GM12892 (cell line): ENCODE measurements at places on chromosomes 12 and 14.
A peak's percentile ranks its signal among the peaks of the same experiment; 100 is the strongest.

- no peak for DNase-seq
These were observed 58.8 kb downstream of the GPR68 start for GRCh38 chr14:91185721-91186120.

DNA sequence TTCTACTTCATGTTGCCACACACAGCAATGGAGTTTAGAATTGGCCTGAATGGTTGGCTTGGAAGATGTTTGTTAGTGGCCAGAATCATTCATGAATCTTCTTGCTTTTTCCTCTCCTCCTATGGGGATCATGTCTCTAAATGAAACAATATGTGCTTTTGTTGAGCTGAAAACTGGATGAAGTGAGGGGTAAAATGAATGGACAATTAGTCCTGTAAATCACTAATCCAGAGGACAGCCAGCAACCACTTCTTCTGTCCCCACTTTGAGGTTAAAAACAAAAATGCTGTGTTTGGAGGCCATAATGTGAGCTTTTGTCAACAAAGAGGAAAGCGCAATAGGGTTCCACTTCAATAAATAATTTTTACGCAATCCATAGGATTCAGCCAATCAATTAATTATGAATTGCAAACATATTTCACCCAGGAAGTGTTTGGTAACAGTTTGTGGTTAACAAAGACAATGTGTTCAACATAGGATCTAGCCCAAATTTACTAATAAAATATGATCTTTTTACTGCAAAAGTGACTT lies 30.3 kb upstream of the AMIGO2 start:
- no peak for DNase-seq

DNA sequence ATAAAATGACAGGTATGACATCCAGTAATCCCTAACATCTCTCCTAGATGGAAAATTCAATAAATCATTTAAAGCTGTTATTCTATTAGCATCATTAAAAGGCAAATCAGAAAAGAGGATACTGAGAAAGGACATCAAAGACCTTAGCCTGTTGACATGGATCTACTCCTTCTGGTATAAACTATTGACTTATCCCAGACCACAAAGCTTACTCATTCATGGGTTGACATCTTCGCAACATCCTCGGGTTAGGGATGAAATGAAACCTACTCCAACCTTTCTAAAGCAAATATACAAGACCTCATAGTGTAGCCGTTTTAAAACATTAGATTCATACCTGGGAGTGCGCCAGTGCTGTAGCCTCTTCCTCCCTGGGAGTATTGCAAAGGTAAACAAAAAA lies 191.5 kb upstream of the BTG1 start:
- DNase-seq, result no peak

DNA sequence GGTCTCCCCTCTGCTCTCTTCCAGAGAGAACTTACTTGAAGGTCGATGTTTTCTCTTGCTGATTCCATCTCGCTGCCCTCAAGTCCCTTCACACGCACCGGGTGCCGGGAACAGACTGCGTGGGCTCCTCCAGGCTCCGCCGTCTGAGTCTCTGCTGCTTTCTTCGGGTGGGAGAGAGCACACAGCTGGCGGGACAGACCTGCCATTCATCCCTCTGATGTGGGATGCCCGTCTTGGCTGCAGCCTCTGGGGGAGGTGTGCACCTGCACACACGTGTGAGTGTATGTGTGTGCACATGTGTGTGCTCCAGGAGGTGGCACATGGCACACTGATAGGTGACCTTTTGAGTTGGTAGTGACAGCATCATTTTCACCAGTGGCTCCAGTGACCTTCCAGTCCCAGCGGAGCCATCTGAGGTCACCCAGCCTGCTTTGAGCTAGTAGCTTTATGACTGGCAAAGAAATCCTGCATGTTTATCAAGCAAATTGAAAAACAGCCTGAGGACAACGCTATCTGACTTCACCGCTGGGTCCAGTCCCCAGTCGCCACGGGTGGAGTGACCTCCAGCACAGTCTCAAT lies at the start of gene NINJ2:
TSS of gene NINJ2 (minus strand) at position 153 of the 579 bp plus-strand sequence. CDS start at position 68, 85 bp downstream.
- no peak for DNase-seq

GRCh38 chr12:43914923-43915468 lies 79.1 kb downstream of the TMEM117 start:
- DNase-seq, result no peak

DNA sequence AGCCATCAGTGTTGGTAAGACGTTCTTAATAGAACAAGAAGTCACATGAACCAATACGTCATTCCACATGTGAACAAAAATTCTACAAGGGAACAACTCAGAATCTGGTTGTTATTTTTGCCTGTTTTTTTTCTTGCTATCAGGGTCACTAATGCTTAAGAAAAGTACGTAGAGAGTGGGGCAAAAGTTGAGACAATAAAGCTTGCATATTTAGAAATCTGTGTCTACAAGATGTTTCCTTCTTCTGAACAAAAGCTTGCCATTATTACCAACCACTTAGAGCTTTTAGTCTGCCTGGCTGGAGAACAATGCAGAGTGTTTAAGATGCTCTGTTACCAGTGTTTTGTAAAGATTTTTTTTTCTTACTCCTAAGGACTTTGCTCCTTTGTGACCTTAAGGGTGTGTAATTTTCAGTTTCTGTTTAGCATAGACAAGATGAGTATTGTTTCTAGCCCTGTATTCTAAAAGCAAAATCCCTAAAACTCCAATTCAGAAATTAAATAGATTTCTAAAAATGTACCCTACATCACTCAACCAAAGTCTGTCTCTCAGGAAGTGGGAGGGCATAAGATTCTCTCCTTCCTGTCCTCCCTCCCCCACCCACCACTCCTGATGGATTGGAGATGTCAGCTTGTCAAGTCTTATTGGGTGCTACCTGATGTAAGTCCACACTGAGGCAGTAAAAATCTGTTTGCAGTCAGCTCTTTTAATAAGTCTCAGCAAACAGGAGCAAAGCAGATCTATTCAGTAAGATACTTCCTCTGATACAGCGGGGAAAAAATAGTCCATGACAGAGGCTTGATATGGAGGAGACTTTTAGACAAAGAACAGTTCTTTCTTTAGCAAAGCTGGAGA lies 267.6 kb downstream of the GRIN2B start:
- DNase-seq, result no peak

- DNase-seq, result no peak
These were observed 239.1 kb upstream of the ARID2 start for GRCh38 chr12:45490232-45490881.

GRCh38 chr14:37598747-37599506 lies 3.5 kb downstream of the TTC6 start:
- DNase-seq, result no peak

- no peak for DNase-seq
These were observed 5.6 kb downstream of the DAZAP2 start for GRCh38 chr12:51244269-51244668.

- DNase-seq, result peak; percentile 19
These were observed 28.6 kb downstream of the TMEM30B start for GRCh38 chr14:61252369-61253063.

- DNase-seq, result no peak
These were observed 76.0 kb upstream of the CAPRIN2 start for GRCh38 chr12:30830751-30831150.

DNA sequence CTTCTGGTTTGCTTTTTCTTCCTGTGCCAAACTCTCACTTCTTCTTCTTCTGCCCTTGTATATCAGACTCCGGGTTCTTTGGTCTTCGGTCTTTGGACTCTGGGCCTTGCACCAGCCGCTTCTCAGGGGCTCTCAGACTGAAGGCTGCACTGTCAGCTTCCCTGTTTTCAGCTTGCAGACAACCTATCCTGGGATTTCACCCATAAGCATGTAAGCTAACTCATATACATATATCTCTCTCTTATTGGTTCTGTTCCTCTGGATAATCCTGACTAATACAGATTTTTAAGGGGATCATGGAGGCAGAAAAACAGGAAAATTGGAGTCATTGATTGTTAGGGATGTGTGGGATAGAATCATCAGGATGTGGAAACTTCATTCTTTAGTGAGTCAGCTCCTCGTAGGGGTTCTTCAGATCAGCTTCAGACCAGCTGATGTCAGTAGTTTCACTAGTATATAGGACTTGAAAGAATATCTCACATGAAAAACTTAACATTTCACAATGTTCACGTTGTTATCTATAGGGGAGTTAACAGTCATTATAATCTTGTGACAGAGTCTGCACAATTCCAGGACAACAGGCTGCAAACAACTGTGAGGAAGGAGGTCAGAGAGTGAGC lies 102.9 kb downstream of the RASSF9 start:
- DNase-seq, result no peak

GRCh38 chr12:28550757-28551704 lies 360.8 kb downstream of the CCDC91 start:
- no peak for DNase-seq

GRCh38 chr12:64124511-64125197 lies 97.4 kb downstream of the KICS2 start:
- DNase-seq, result no peak

GRCh38 chr14:100737526-100737925 lies 10.8 kb downstream of the DLK1 start:
- peak; percentile 7 for DNase-seq

- no peak for DNase-seq
These were observed 194.5 kb downstream of the DPF3 start for GRCh38 chr14:72699443-72699842.

- no peak for DNase-seq
These were observed 30.1 kb downstream of the DACT1 start for GRCh38 chr14:58667900-58668299.

- DNase-seq, result no peak
These were observed 67.3 kb upstream of the HOXC13 start for GRCh38 chr12:53871367-53871766.

- no peak for DNase-seq
These were observed 163.6 kb upstream of the NAV3 start for GRCh38 chr12:77667101-77667500.

DNA sequence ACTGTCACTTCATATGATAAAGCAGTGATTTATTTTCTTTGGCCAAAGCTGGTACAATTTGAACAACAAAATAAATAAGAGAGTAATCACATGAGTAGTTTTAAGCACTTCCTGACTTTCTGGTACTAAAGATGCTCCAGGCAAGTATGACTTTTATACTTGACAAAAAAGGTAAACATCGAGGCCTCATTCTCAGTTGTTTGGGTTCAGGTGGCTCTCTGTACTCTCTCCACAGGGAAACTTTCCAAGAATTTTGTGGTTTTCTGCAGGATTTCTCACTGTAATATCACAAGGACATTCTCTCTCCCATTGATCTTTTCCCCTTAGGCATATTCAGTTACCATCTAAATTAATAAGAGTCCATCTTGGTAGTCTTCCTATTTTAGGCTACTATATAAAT lies 26.6 kb upstream of the KCNC2 start:
- DNase-seq, result no peak

- DNase-seq, result no peak
These were observed 274.1 kb downstream of the ALG10 start for GRCh38 chr12:34296143-34297041.

- no peak for DNase-seq
These were observed 160.7 kb downstream of the ETV6 start for GRCh38 chr12:11810206-11810545.

DNA sequence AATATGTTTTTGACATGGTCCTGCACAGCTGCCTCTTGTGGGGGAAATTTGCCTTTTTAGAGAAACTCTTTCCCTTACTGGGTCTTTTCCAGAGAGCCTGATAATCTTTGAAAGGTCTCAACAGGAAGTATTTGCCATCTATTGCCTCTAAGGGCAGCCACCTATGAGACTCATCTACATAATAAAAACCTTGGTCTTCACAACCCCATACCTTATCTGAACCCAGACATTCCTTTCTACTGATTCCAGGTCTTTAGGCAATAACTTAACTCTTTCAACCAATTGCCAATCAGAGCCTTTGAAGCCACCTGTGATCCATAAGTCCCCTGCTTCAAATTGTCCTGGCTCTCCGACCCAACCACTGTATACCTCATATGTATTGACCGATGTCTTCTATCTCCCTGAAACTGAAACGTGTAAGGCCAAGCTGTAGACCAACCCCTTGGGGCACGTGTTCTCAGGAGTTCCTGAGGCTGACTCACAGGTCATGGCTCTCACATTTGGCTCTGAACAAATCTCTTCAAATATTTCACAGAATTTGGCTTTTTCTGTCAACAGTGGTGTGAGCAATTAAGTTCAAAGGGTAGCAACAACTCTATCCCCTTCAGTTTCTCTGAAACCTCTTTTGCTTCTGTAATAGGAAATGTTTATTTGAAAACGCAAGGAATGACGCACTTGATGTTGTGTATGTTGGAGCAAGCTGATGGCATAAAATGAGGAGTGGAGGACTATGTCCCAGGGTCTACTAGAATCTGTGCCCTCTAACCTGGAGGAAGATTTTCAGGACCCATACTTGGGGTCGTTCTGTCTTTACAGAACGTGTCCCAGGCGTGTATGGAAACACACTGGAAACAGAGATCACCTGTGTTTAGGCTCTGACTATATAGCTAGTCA lies 49.2 kb upstream of the EIF5 start:
- DNase-seq, result no peak

DNA sequence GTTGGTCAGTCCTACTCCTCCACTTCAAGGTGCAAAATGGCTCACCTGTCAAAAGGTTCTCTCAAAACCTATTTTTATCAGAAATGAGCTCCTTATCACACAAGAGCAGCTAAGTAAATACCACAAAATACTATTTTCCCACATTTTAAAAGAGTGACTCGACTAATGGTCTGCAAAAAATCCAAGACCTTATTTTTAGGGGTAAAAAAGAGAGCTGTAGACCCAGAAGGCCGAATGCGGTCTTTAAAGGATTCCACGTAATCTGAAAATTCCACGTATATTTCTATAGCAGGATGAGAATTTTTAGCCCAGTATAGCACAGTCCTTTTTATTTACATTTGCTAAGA lies 3.8 kb downstream of the C14orf93 start:
- no peak for DNase-seq

DNA sequence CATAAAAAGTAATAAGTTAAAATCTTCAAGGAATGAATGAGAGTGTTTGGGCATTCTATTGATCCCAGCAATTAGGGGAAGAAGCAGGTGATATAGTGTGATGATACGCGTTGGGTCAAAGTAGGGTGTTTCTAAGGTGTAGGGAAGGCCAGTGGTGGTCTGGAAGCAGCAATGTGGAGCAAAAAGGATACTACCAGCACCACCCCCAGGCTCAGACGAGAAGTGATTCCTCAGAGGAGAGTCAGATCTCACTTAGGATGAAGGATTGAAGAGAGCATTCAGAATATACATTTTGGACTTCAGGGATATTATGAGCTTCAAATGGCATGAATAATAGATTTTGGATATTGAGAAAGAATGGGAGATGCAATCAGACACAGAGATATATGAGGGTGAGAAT lies 497.6 kb downstream of the RMST start:
- no peak for DNase-seq

DNA sequence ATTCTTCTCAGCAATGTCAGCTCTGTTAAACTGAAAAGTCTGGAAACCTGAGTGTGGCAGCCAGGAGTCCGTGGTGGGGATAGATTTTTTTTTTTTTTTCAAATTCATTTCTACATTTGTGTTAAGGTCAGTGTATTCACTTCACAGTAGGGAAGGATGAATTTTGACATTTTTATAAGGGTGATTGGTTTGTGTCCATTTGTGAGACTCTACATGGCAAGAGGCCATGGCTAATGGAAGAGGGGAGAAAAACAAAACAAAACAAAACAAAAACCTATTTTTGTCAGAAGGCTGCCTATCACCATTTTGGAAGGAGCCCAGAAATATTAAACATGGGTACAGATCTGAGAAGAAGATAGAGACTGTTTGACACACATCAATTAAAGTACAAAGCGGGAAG lies 176.1 kb downstream of the RMST start:
- DNase-seq, result no peak

- no peak for DNase-seq
These were observed 81.2 kb downstream of the BCL11B start for GRCh38 chr14:99190696-99191394.
